Stimulated activated CD4-positive, alpha-beta T cell treated with anti-CD3 and anti-CD28 coated beads, Interleukin-2, amount 100 ng/mL, for 24 hours (primary cell): ENCODE measurements at places on chromosomes 16 and 17.

- no peak for DNase-seq
Observed at GRCh38 chr16:17515421-17516210, 44.9 kb upstream of the XYLT1 start.

- no peak for DNase-seq
Observed at GRCh38 chr17:78933959-78934568, 8.9 kb upstream of the TIMP2 start.

DNA sequence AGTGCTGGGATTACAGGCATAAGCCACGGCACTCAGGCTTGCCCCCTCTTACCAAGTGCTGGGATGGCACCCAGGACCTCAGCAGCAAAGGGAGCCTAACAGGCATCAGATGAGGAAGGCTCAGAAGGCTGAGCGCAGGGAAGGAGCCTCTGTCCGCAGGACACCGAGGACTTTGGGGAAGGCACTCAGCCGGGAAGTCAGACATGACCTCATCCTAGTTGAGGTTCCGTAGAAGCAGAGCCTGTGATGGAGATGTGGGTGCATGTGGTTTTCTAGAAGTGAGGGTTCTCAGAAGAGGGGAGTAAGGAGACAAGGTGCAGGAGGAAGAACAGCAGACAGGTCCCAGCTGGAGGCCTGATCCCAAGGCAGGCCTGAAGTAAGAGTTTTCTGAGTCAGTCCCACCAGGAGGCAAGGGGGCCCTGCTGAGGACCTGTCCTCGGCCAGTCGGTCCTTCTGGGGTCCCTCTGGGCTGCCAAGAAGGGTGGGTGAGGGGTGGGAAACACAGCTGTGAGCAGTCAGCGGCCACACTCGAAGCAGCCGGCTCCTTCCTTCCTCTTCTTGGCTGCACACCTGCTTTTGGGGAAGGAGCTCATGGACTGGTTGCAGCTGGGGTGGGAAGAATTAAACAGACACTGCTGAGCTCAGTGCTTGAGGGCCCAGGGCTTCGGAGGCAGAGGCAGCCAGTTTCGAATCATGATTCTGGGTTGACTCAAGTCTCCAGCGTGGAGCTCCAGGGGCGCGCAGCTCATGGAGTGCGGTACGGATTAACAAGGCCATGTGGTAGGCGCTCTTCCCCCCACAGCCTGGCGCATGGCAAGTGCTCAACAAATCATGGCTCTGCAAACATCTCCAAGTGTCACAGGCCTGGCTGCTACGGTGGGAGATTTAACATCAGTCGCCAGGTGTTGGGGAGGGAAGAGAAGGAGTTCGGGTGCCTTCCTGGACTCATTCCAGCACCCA lies 38.9 kb upstream of the SNN start:
- no peak for DNase-seq

DNA sequence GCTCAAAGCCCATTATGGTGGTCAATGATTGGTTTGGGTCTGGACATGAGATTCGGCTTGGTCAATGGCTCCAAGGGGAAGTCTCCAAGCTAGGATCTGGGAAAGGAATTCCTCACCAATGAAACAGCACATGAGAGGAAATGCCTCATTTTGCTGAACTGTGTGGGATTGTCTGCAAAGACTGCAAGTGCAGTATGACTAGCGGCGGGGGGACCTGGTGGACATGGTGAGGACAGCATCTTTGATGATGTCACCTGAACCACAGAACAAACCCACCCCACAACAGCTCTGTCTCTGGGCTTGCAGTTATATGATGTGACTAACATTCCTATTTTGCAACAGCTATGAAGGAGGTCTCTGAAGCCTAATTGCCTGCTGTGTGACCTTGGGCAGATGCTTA lies 50.6 kb upstream of the NKD1 start:
- DNase-seq: no peak
